NK-92 treated with Interleukin-12 subunit alpha and Interleukin-12 subunit beta, amount 100 ng/mL, for 24 hours (cell line): ENCODE measurements at places on chromosomes 11 and 22.

DNA sequence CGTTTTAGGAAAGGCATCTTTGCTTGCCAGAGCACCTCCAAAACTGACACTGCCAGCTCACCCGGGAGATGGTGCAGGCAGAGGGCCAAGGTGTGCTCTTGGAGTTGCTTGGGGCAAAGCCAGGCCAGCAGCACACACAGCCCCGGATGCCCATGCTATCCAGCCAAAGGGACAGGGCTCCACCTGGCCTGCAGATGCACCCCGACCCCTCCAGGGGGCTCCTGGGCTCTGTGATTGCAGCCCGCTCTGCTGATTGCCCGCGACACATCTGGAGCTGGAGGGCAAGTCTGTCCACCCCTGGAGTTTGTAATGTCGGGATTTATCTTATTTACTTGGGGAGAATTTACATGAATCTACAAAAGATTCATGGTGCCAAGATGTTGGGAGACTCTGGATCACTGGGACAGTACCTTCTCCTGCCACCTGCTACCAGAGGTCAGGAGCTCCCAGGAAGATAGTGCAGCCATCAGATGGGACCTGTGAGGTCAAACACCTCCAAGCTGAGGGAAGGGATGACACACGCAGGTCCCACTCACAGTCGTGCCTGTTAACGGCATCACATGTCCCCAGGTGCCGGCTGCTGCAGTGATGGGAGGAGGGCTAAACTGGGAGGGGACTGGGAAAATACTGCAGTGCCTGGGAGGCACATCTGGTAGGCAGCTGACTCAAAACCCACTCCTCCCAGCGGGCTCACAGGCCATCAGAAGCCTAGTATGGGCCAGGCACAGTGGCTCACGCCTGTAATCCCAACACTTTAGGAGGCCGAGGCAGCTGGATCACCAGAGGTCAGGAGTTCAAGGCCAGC lies 17.2 kb downstream of the CBX7 start:
- DNase-seq: no peak

- DNase-seq: peak; percentile 84
Observed at GRCh38 chr11:65546217-65546958, 11.8 kb downstream of the LTBP3 start.

DNA sequence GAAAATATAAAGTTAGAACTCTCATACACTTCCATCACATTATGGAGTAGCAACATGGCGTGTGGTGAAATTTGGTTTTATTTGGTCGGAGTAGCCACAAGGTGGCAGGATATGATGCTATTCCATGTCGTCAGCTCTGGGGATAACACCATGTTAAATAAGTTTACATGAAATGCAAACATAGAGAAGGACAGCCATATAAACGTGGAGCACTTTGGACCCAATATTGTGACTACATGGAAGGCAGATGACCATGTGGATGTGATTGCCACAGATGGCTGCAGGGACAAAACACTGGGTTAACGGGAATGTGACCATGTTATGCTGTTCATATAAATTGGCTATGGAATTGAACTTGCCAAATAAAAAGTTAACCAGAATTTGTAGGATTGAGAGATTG lies 21.0 kb downstream of the OR5M11 start:
- DNase-seq: no peak

- DNase-seq: no peak
Observed at GRCh38 chr22:46891382-46891951, 129.0 kb downstream of the TBC1D22A start.

GRCh38 chr22:22158965-22159364 lies 85.6 kb upstream of the VPREB1 start:
- DNase-seq: no peak
